ENCODE measurements at places on chromosomes 2 and 18. TPM values are rescaled to one million over a fixed set of nuclear protein-coding genes. Genes with fewer than 3 reads are reported as not detected.

TMEM247 gene
- not detected for total RNA-seq

DNA sequence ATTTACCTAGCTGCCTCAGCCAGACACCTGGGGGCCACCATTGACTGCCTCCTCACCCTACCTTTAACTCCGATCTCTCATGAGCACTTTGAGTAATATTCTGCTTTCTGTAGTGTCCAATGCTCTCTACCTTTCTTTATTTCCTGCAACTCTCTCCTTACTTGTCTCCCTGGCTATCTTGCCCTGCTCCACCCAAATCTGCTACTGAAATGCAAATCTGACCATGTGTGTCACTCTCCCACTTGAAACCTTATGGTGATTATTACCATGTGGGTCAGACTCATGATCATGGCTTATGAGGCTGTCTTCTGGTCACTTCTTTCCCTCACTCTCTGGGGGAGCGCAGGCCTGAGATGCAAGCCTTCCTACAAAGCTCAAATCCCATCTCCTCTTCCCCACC, 83.3 kb downstream of the INSIG2 start:
- no peak for DNase-seq

DNA sequence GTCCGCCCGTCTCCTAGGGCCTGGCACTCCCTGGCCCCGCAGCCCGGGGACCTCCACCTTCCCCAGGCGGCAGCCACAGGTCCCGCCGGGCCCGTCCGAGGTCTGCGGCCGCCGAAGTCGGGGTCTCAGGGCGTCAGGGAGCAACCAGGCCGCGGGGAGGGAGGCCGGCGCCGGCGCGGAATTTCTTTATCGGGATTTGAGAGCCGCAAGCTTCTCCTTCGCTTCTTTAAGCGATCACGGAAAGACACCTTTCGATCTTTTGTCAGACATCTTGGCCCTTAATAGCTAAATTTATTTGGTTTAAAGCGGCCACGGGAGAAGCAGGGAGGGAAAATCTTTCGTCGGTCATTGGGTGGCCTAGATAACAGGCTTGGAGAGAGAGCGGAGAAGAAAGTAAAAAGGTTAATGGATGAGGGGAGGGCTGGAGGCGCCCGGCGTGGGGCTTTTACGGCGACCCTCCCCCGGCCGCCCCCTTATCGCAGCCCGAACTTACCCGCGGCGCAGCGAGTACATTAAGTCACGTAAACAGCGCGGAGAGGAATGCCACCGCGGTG, 4.3 kb upstream of the GATA6 start:
- no peak for DNase-seq

- DNase-seq: no peak
Observed at GRCh38 chr18:31920277-31920676, 22.7 kb downstream of the TRAPPC8 start.
